Frontal cortex (tissue), 4 donors: ENCODE measurements at places on chromosomes 7 and 10. TPM values are rescaled to one million over a fixed set of nuclear protein-coding genes. Genes with fewer than 3 reads are reported as not detected.

The ITGB8 gene
- 66.9 TPM for total RNA-seq

The SKIDA1 gene
- total RNA-seq, result 11.0 TPM

The DYNC1I1 gene
- total RNA-seq, result 157 TPM

The GRM3 gene
- 155 TPM for total RNA-seq

The PRSS37 gene
- total RNA-seq, result not detected

The ADCY1 gene
- total RNA-seq, result 92.1 TPM

The TMEM229A gene
- total RNA-seq, result 1.2 TPM

The PDE1C gene
- 19.2 TPM for total RNA-seq

The OR6B1 gene
- not detected for total RNA-seq

The ACSM6 gene
- total RNA-seq, result not detected

The FFAR4 gene
- not detected for total RNA-seq

The SPACDR gene
- not detected for total RNA-seq

The PKD1L1 gene
- under 0.01 TPM for total RNA-seq

The NEBL gene
- total RNA-seq, result 64.0 TPM

The ELMO1 gene
- 68.1 TPM for total RNA-seq

The MYL7 gene
- 1.6 TPM for total RNA-seq

The CARD11 gene
- total RNA-seq, result 0.41 TPM

The LIPN gene
- not detected for total RNA-seq

The TMEM236 gene
- total RNA-seq, result under 0.01 TPM

The CYP2C19 gene
- total RNA-seq, result 0.41 TPM

The GHRHR gene
- not detected for total RNA-seq

The RASSF4 gene
- total RNA-seq, result 8.6 TPM

The KIAA1217 gene
- total RNA-seq, result 4.1 TPM

The NXPH1 gene
- 41.6 TPM for total RNA-seq

The DLX6 gene
- total RNA-seq, result 4.1 TPM

The MUC12 gene
- total RNA-seq, result 0.41 TPM

The ZNF853 gene
- 23.6 TPM for total RNA-seq

The HABP2 gene
- not detected for total RNA-seq

The NRG3 gene
- 12.2 TPM for total RNA-seq

The HMX2 gene
- total RNA-seq, result not detected
